ENCODE measurements at places on chromosomes 11 and 22.

DNA sequence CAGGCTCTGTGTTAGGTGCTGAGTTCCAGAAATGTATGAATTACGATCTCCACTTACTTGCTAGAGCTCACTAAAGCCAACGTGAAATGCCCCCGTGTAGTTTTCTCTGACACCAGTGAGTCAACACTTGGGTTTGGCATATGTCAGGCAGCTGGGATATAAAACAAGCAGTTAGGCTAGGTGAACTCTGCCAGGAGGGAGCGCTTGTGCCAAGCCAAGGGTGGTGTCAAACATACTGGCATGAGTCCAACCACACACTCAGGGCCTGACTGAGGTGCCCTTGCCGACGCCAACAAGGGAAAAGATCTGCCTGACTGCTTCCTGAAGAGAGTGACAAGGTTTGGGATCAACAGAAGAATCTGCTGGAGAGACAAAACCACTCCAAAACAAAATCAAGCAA lies 167.8 kb upstream of the NARS2 start:
- DNase-seq = no peak

- no peak for DNase-seq
Measured at GRCh38 chr11:47204637-47204989, 10.2 kb upstream of the DDB2 start.

DNA sequence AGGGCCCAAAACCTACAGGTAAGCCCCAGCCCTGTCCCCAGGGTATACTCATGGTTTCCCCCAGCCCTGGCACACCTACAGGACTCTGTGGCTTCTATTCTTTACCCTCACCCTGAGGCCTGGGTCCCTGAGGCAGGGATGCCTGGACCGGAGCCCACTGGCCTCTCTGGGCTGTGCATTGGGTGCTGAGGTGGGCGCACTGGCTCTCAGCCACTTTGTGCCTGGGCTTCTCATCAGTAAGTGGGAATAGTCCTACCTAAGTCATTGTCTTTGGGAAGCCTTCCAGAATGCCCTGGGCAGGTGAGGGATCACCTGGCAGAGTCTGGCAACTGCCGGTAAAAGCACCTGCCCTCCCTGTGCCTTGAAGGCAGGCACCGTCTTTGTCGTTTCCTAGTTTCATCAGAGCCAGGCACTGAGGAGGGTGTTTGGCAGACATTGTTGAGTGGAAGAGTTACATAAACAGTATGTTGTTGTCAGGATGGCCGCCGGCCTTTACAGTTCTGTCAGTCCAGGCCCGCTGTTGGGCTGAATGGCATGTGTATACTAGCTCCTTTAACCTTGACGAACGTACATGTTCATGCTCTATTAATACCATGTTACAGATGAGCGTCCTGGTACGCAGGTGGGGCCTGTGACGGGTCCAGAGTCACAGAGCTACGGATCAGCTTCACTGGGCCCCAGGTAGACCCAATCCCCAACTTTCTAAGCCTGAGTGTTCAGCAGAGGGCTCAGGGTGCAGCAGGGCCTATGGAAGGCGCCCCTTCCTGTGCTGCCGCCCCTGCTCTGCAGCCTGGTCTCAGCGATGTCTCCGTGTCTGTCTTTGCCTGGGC lies 23.0 kb downstream of the SHANK3 start:
- no peak for DNase-seq

DNA sequence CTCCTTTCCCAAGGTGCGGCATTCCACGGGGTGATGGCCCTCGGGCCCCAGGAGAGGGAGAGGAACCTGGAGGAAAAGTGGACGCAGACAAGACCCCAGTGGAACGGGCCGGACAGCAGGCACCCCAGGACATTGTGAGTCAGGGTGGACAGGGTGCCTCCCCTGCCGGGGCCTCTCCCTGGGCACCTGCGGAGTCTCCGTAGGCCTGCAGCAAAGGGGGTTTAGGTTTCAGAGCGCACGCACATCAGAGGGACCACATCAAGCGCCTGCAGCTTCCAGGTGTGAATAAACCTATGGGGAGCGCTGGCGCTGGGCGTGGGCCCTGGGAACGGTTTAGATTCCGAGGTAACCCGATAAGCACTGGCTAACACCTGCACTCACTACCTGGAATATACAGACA lies 22.7 kb upstream of the FGF19 start:
- DNase-seq = no peak

- DNase-seq = no peak
Measured at GRCh38 chr11:78193806-78194205, 5.1 kb downstream of the USP35 start.

- no peak for DNase-seq
Measured at GRCh38 chr11:14424096-14424495, 65.1 kb upstream of the RRAS2 start.

- DNase-seq = no peak
Measured at GRCh38 chr11:78810559-78811009, 235.9 kb upstream of the NARS2 start.

- DNase-seq = no peak
Measured at GRCh38 chr11:47946682-47947559, 33.4 kb upstream of the PTPRJ start.

GRCh38 chr11:69445131-69445470 lies 36.4 kb upstream of the LINC01488 start:
- DNase-seq = no peak

DNA sequence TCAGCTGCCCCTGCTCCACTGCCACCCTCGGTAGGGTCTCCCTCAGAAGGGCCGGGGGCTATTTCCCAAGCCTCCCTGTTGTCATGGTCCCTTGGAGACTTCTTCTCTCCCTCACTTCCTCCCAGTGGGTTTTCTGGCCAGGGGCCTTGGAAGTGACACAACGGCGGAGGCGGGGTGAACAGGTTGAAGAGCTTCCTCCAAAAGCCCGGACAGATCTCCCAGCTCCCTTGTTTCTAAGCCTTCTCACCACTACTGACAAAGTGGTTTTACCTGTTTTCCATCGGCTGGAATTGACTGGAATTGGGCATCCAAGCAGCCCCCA lies 14.5 kb downstream of the MYH9 start:
- peak; percentile 20 for DNase-seq

DNA sequence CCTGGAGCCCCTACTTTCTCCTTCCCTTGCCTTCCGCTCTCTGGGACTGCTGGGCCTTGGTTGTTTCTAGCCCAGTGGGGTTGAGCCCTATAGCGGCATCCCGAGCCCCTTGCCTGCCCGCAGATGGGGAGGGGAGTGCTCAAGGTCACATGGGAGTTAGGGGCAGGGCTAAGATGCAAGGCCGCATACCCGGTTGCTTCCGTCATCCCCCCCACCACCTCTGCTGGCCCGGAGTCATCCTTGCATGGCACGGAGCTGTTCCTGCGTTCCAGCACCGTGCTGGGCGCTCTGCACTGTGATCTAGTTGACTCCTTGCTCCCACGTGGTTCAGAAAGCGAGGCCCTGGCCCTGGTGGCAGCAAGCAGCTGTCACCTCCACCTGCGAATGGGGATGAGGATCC lies 18.0 kb downstream of the FLRT1 start:
- no peak for DNase-seq

DNA sequence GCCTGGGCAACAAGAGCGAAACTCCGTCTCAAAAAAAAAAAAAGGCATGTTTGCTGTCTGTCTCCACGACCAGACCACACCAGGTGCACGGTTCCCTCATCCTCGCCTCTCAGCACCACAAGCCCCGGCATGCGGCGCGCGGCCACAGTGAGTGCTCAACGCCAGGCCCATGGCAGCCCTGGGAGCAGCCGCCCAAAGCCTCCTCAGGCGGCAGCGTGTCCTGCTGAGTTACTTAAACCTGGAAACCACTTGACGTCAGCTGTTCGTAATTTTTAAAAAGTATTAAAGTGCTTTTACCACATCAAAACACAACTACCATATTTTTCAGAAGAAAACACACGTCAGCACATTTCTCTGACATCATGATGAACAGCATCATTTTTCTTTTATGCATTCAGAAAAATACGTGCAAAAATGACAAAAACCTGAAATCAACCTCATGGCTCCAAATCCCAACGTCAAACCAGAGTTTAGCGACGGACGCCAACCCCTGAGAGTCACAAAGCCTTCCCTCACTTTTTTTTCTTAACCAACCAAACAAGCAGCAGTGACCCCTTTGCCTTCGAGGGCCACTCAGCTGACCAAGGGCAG lies 2.1 kb downstream of the DEAF1 start:
- peak; percentile 17 for DNase-seq

- DNase-seq = no peak
Measured at GRCh38 chr11:35042913-35043312, 96.1 kb upstream of the CD44 start.

GRCh38 chr11:71151561-71151960 lies 100.8 kb downstream of the SHANK2 start:
- no peak for DNase-seq

- no peak for DNase-seq
Measured at GRCh38 chr11:17393472-17393871, 5.0 kb upstream of the KCNJ11 start.

DNA sequence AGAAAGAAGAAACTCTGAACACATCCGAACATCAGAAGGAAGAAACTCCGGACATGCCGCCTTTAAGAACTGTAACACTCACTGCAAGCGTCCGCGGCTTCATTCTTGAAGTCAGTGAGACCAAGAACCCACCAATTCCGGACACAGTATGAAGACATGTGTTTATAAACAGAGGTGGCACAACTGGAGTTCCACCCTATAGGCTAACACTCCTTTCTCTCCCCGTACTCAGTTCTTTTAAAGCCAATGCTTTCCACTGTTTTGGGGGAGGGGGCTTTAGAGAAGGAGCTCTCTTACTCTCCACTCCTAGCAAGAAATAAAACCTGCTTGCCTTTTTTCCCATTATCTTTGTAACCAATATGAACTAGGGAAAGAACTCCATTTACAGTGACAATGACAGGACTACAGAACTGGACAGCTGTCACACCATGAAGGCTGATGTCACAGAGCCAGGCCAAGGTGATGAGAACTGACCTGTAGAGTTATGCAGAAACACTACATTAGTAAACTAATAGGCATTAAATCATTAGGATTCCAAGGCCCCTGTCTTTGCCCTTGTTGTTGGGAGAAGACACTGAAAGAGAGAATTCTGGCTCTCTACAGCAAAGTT lies 733 bp downstream of the TRIM5 start:
- peak; percentile 5 for DNase-seq

- no peak for DNase-seq
Measured at GRCh38 chr11:35214226-35214770, 75.3 kb downstream of the CD44 start.

GRCh38 chr11:60343094-60343704 lies 16.1 kb downstream of the MS4A6E start:
- peak; percentile 30 for DNase-seq

GRCh38 chr22:26906464-26906863 lies 249.1 kb downstream of the MIAT start:
- no peak for DNase-seq

- no peak for DNase-seq
Measured at GRCh38 chr22:33984656-33985285, 64.5 kb upstream of the LARGE1 start.

- DNase-seq = peak; percentile 26
Measured at GRCh38 chr22:19115628-19116027, 6.6 kb downstream of the DGCR2 start.

DNA sequence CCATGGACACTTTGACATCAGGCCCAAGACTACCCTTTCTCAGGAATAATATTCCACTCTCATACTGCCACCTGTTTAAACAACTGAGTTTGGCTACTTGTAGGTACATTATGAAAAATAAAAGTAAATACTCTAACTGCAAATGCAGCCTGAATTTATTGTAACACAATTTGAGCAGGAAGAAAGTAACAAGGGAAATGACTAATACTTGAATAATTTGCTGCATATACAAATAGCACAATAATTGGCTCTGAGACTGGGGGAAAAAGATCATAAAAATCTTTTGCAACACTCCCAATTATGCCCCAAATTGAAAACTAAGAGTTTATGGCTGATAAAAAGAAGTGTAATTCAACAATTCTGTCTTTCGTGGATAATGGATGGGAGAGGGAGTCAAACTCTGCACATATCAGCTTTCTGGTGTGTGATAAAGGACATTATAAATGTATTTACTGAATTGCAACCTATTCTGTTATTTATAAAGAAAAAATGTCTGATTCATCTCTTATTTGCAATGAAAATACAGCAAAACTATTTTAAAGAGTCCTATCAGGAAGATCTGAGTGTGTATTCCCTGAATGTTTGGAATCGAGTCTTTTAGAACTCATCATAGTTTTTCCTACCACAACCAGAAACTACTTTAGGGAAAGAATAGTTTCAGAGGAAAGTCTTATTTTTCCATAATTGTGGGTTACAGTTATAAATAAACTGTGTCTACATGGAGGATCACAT lies 359.0 kb downstream of the JRKL start:
- DNase-seq = no peak

- no peak for DNase-seq
Measured at GRCh38 chr11:118749429-118749828, 41.5 kb downstream of the DDX6 start.

GRCh38 chr11:6498121-6498520 lies 1.0 kb downstream of the DNHD1 start:
- no peak for DNase-seq

- DNase-seq = no peak
Measured at GRCh38 chr11:44946263-44946662, 4.4 kb downstream of the TP53I11 start.

DNA sequence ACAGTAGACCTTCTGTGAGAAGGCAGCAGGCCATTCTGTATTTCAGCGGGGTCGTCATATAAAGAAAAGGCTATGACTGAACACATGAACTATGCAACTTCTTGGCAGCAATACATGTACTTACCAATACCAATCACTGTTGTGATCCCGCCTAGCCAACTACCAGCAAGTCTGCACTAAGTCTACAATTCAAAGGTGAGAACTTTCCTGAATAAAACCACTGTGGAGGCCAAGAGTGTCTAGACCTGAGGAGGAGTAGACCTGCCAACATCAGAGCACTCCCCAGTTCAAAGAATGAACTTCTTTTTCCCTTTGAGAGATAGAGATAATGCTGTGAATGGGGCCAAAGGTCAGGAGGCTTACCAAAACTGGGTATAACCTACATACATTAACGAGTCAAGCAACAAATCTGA lies 108.2 kb downstream of the SIK3 start:
- DNase-seq = no peak

DNA sequence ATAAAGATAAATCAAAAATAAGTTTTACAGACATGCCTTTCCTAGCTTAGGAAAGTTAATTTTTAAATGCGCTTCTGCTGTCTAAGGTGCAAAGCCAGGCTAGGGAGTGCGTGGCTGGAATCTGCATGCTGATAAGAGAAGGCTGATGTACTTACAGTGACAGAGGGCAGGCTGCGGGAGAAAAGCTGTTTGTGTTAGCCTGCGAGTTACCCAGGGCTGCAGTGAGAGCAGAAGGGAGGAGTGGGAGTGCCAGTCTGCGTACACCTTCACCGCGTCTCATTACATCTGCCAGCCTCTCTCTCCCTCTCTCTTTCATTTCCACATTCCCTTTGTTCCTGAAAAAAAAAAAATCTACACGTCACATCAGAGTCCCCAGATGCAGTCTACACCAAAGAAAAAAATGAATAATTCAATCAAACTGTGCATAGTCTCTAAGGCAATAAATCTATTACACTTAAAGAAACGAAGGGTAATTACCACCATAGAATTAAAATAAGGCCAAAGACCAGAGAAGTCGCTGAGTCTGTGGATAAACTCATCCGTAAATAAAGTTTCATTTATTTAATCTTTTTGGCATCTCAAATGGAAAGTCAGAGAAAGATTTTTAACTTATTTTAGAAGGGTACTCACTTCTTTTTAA lies 126.4 kb upstream of the C11orf58 start:
- no peak for DNase-seq

Data from CD4-positive, alpha-beta T cell treated with Interleukin-10 for 1 hour (primary cell).